Stimulated activated CD4-positive, alpha-beta T cell treated with anti-CD3 and anti-CD28 coated beads, Interleukin-1b, Interleukin-23, amount 100 ng/mL, for 24 hours (primary cell): ENCODE measurements at places on chromosomes 11 and 22.

DNA sequence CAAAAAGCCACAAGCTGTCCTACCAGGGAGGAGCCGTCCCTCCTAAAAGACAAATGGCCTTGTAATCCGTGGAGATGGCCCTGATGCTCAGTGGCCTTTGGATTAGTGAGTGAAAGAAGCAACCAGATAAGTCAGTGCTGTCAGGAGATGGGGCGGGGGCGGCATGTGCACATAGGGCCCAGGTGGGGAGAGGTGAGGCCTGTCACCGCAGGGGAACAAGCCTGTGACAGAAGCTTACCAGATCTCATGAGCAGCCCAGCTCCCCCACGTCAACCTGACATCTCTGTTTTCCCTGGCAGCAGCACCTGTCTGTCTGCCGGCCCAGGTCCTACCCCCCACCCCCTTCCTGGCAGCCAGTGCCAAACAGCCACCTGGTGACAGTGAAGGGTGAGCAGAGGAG lies 162.6 kb downstream of the BUD13 start:
- no peak for DNase-seq

DNA sequence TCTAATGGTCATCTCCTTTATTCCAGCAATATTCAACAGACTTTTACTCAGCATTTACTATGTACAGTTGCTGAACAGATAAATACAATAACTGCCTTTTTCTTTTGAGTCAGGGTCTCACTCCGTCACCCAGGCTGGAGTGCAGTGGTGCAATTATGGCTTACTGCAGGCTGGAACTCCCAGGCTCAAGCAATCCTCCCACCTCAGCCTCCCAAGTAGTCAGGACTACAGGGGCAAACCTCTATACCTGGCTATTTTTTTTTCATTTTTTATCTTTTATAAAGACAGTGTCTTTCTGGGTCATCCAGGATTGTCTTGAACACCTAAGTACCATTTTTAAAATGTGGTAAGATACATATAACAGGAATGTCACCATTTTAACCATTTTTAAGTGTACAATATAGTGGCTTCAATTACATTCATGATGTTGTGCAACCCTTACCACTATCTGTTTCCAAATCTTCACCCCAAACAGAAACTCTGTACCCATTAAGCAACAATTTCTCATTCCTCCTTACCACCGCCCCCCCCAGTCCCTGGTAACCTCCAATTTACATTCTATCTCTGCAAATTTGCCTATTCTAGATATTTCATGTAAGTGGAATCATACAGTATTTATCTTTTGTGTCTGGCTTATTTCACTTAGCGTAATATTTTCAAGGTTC lies 67.8 kb downstream of the MIAT start:
- no peak for DNase-seq

DNA sequence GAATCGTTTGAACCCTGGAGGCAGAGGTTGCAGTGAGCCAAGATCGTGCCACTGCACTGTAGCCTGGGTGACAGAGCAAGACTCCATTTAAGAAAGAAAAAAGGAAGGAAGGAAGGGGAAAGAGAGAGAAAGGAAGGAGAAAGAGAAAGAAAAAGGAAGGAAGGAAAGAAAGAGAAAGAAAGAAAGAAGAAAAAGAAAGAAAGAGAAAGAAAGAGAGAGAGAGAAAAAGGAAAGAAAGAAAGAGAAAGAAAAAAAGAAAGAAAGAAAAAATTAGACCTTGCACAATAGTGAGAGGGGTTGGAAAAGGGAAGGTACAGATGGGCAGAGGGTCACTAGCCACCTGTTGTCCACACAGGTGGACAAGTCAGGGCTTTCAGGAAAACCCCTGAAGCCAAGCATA lies 57.6 kb upstream of the RTL6 start:
- no peak for DNase-seq

GRCh38 chr11:128234143-128234542 lies 353.2 kb downstream of the ETS1 start:
- DNase-seq, result no peak
